Hematopoietic multipotent progenitor cell treated with erythropoietin and hydrocortisone succinate and interleukin-3 and kit ligand, for 15 days (in vitro differentiated cells): ENCODE measurements at places on chromosomes 6 and 20.

- DNase-seq: no peak
Measured at GRCh38 chr6:76518443-76518842, 446.0 kb upstream of the IMPG1 start.

DNA sequence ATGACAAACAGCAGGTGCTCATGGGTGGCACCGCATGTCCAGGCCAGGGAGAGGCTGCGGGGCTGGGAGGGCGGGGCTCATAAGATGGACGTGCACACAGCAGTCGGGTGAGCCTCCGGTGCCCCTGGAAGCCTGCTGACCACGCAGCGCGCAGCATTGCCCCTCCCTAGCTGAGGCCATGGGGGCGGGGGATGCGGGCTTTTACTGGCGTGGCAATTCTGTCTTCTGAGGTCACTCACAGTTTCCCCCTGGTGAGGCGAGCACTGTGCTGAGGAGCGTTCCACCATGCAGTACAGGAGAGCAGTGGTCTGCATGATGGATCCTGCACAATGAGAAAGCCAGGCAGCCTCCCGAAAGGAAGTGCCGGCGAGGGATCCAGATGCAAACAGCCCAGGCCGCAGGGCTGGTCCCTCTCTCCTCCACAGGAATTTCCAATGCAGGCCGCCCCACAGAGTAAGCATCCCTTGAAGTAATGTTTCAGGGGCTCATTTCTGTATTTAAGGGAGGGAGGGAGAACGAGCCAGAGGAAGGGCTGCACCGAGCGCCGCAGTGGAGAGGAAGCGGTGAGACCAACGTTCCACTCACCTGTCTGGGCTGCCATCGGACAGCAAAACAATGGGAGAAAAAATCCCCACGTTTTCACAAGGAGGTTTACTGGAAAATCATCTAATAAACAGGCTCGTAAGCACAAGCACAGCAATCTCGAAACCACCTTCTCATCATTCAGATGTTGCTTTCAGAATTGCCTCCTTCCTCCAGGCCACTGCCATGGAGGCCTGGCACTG is 56.0 kb downstream of the IRF4 start:
- no peak for DNase-seq

DNA sequence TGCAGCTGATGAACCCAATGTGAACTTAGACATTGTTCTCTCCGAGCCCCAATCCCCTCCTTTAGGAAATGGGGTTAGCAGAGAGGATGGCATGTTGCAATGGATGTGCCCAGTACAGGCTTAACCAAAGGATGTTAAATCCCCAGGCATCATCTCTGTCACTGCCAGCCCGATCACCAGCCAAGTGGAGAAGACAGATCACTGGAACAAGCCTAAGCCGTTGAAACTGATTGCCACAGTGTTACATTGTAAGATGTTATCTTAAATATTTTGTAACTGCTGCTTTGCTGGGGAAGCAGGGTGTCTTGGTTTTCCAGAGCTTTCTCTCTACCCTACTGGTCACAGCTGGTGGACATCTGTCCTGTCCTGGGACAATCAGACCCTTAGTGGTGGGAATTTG is 783.4 kb upstream of the CHD6 start:
- no peak for DNase-seq

DNA sequence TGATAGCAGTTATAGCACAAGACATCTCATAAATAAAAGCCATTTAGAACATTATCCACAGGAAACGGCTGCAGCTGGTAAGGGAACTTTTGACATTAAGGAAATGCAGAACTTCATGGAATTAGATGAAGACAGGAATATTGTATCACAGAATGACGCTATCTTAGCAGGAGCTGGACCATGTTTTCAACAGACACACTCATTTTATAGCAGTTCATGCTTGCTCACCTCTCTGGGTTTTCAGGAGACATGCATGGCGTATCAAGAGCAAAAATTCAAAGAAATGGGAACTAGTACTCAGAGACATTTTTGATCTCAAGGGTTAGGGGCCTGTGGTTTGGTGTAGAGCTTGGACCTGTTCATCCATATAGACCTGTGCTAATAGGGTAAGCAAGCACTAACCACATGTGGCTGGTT is 125.0 kb downstream of the FYN start:
- no peak for DNase-seq

GRCh38 chr6:31575335-31575901 is at the start of gene TNF:
Gene TNF (plus strand): TSS chr6:31575565. CDS start chr6:31575742, 177 bp downstream.
- DNase-seq: no peak
